Progenitor cell of endocrine pancreas (in vitro differentiated cells): ENCODE measurements at places on chromosomes 7 and 10. TPM values are rescaled to one million over a fixed set of nuclear protein-coding genes. Genes with fewer than 3 reads are reported as not detected.

DNA sequence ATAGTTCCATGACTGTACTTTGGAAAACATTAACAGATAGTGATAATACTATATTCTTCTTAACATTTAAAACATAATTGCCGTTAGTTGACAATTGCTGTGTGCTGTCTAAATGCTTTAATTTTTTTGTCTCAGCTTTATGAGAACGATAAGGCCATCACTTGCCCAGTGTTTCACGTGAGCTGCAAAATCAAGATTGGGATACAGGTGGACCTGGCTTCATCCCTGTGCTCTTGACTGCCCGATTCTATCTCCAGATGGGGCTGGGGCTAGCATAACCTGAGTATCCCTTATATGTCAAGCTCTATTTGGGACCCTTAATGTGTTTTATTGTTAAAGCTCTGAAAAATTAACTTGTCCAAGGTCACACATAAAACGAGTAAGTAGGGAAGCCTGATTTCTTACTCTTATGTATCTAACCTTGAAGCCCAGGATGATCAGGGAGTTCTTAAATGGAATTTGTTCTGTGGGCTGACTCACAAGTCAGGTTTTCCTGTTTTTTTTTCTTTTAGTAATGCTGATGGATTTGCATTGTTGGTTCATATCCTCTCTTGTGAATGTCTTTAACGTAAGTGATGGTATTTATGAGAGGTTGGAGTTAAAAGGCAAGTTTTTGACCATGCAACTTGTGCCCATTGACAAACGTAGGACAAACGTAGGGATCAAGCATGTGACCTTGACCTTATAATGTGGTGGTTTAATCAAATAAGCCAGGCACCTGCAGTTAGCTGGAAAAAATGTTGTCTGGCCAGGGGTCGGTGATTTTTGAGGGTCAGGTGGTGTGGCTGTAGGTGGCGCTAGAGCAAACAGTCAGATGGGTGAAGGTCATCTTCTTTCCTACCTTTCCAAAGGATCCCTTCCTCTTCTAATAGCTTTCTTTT lies 3.6 kb downstream of the PRKAR2B start:
- no peaks in the 10 kb centered on the region for H3K27me3 ChIP-seq
- no peaks in the 10 kb centered on the region for H3K36me3 ChIP-seq
- no peak for DNase-seq
- peaks cover 19% of the 10 kb centered on the region for H3K4me1 ChIP-seq
- no peak overlapping the region for H3K4me3 ChIP-seq
- no peak overlapping the region for H3K27ac ChIP-seq

CHCHD1 gene
- total RNA-seq = 36.0 and 38.8 TPM in 2 replicates

PON3 gene
- total RNA-seq = 0.14 TPM in 1 of 2 replicates, not detected in the other

SKIDA1 gene
- 13.6 and 15.3 TPM in 2 replicates for total RNA-seq
